NCI-H1417 (cell line): ENCODE measurements at places on chromosomes 1 and 21.

DNA sequence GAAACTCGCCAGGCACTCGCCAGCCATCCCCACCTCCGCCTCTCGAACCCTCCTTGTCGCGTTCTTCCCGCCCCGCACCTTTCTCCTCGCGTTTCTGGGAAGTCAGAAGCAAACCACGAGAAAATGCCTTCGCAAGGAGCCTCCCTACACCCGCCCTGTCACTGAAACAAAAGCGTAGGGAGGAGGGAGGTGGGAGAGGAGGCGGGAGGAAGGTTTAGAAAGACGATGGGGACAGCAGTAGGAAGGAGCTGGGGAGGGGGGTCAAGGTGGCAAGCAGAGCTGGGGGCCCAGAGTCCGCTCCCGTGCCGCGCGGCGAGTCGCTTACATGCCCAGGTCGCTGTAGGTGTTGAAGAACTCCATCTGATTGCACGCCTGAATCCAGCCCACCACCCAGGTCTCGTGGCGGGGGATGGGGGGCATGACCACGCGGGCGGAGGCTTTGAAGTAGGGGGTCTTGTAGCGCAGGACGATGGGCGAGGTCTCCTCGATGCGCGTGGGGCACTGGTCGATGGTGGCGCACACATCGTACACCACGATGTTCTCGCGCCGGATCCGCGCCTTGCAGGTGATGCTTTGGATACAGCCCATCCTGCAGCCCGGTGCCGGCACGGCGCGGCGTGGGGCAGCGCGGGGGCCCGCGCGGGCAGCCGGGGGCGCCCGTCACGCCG lies 1.0 kb downstream of the FAM78B start:
- DNase-seq: no peak

GRCh38 chr1:17908945-17909344 lies 153.8 kb downstream of the ACTL8 start:
- no peak for DNase-seq

GRCh38 chr1:165050246-165050645 lies 306.3 kb downstream of the LMX1A start:
- no peak for DNase-seq

DNA sequence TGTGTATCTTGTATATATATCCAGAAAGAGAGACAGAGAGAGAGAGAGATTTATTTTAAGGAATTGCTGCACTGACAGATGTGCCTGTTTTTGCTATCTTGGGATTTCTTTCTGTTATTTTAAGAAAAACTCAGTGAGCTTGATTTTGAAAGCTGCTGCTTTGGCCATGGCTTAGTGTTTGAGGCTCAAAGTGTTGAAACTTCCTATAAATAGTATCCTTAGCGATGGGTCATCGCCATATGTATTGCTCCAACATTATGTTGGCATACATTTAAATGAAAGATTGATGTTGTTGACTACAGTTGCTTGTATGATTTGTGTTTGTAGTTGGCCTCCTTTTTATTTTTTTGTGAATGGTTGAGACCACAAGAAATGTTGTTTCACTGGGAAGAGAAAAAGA lies 29.0 kb upstream of the NTPCR start:
- no peak for DNase-seq

DNA sequence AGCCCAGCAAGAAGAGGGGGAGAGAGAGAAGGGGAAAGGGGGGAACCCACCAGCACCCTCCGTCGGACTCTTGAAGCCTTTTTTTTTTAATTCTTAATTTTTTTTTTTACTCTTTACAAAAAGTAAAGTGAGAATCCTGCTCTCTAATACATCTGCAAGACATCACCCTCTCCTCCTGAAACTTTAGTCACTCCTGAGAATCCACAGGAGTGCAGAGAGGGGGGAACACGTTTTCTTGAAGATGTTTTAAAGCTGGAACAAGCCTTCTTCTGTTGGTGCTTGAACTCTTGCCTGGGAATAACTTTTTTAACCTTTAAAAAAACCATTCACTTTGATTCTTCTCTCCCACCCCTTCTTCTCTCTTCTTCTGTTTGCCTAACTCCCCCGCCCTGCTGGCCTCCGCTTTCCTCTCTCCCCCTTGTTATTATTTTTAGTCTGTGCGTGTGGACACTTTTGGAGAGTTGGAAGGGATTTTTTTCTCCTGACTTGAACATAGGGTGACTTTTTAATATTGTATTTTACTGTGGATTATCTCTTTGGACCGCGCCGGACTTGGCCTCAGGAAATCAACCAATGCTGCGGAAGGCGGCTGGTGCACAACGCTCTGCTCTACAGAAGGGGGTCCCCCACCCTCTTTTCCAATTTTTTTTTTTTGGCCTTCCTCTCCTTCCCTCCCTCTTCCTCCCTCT lies 383 bp upstream of the PRRX1 start:
- no peak for DNase-seq
